Globus pallidus (tissue), 1 donor: ENCODE measurements at places on chromosomes 16 and 17.

GRCh38 chr17:33135691-33136090 lies 144.0 kb downstream of the SPACA3 start:
- no peak for DNase-seq

GRCh38 chr17:347309-347899 lies 5.2 kb downstream of the RPH3AL start:
- DNase-seq = no peak

GRCh38 chr17:41190328-41190727 lies 641 bp downstream of the KRTAP9-1 start:
- DNase-seq = no peak

DNA sequence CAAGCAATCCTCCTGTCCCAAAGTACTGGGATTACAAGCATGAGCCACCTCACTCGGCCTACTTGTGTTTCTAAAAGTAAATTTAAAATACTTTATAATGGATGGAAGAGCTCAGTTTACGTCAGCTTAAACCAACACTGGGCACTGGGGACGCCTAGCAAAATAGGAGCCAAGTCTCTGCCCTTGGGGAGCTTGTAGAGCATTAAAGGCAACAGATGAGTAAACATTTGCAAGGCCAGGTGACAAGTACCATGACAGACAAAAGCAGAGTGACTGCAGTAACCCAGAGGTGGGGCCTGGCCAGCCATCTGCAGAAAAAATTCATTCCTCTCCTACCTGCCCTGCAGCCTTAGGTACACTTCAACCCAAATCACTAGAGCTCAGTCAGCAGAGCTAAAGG lies 12.1 kb upstream of the NLK start:
- no peak for DNase-seq

- no peak for DNase-seq
Observed at GRCh38 chr17:80780381-80781198, 211.1 kb upstream of the CHMP6 start.

DNA sequence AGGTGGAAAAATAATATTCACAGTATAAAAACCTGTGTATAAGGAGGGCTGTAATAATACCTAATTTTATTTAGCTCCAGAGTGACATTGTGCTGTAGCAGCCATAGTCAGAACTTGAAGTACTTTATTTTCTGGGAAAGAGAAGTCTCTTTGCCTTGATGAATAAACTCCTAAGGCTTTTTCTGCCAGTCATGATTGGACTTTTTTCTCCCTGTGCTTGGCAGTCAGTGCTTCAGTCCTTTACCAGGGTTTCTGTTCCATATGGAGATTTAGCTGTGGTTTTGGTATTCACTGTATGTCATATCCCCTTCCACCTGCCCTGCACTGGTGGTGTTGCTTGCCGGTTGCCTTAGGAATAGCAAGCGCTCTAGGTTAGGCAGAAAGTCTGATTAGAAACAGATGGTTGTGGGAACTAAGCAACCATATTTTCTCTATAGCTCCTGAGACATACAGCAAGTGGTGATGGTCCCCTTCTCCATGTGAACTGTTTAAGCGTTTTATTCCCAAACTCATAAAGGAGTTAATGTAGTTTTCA lies 24.7 kb downstream of the DDX42 start:
- no peak for DNase-seq

DNA sequence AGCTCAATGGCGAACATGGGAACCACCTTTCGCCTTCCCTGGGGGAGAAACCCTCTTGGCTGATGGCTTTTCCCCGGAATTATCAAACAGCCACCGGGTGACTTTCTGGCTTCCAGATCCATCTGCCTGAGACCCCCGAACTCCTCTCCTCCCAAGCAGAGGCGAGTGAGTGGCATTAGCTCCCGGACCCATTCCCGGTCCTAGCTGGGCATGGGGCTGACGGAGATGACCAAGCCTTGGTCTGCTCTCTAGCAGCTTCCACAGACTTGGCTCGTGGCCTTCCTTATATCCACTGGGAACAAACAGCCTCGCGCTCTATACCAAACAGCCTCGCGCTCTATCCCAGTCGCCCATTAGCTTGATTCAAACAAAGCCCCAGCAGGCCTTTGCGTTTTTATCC lies 62.4 kb downstream of the CCDC182 start:
- no peak for DNase-seq

- no peak for DNase-seq
Observed at GRCh38 chr16:54417384-54417783, 130.8 kb upstream of the IRX3 start.

DNA sequence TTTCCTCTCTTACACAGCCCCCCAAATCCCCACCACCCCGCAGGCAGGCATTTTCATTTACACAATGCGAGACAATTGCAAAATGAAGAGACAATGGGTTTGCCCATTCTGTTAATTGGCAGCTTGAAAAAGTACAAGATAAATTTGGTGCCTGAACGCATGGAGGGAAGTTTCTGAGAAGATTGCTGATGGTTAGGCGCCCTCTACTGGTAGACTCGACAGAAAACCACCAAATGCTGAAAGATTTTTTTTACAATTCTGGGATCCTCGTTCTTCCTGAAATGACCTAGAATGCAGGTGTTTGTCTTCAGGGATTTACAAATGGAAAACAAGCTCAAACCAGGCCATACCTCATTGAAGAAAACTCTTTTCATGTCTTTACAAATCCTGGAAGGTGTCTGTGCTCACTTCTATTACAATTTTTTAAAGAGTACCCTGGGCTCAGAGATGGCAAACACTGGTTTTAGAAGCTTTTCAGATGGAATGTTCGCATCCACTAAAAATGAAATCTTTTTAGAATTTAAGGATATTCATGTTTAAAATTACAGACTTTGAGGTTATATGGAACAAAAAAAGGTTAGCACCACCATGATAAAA lies 338.5 kb downstream of the PMP22 start:
- DNase-seq = peak; percentile 57

DNA sequence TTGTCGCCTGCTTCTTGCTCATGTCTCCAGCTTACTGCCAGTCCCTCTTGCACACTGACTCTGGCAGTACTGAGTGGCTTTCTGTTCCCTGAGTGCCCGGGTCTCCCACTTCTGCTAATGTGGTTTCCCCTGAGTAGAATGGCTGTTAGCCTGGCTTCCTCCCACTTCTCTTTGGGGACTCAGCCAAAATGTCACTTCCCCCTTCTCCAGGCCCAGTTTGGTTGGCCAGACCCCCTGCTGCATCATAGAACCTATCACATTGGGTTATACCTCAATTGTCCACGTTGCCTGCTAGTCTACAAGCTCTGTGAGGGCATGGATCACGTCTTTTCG lies 304.4 kb downstream of the HS3ST3B1 start:
- peak; percentile 65 for DNase-seq

- DNase-seq = no peak
Observed at GRCh38 chr17:66002063-66002585, 189.8 kb downstream of the CEP112 start.

DNA sequence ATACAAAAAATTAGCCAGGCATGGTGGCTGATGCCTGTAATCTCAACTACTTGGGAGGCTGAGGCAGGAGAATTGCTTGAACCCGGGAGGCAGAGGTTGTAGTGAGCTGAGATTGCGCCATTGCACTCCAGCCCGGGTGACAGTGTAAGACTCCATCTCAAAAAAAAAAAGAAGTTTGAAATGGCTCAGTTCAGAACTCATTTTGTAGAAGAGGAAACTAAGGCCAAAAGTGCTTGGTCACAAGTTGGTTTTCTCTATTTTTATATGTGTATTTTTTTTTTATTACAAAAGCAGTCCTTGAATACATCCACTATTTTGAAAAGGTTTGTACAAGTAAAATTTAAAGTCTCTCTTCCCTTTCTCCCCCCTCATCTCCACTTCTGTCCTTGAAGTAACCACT lies 5.5 kb downstream of the TAC4 start:
- no peak for DNase-seq

- no peak for DNase-seq
Observed at GRCh38 chr17:45279898-45280297, 18.0 kb upstream of the SPATA32 start.

GRCh38 chr17:65674246-65675045 lies 113.0 kb upstream of the AXIN2 start:
- no peak for DNase-seq

- no peak for DNase-seq
Observed at GRCh38 chr17:39722104-39722503, 8.2 kb downstream of the MIEN1 start.

DNA sequence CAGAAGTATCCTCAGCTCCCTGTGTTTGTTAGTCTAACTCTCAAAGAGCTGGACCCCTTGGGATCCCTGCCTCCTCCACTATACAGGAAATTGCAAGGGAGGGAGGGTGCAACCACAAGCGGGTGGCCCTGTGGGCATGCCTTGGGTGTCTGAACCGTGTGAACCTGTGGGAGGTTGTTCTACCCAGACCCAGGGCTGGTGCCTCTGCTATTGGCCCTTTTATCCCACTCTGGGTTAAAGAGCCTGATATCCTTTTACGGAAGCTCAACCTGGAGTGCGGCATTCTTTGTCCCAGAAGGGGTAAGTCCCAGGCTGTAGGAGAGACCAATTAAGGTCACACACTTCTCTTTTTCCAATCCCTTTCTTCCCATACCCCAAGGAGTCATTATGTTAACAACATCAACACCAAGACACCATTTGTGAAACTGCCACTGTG lies 53.4 kb downstream of the ARSG start:
- DNase-seq = no peak

DNA sequence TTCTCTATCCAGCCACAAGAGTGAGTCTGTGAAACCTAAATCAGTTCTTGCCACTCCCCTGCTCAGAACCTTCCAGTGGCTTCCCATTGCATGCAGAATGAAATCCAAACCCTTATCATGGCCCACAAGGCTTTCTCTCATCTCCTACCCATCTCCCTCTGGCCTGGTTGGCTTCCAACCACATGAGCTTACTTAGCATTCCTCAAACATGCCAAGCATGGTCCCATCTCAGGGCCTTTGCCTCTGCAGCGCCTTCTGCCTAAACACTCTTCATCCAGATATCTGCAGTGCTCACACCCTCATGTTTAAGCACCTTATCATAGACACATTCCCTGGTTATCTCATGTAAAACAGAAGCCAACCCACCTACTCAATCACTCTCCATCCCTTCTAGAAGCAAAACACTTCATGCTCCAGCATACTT lies 15.5 kb downstream of the TK2 start:
- no peak for DNase-seq

GRCh38 chr17:32819035-32819434 lies 57.9 kb downstream of the MYO1D start:
- DNase-seq = no peak

- DNase-seq = no peak
Observed at GRCh38 chr16:4058386-4058785, 57.9 kb downstream of the ADCY9 start.

DNA sequence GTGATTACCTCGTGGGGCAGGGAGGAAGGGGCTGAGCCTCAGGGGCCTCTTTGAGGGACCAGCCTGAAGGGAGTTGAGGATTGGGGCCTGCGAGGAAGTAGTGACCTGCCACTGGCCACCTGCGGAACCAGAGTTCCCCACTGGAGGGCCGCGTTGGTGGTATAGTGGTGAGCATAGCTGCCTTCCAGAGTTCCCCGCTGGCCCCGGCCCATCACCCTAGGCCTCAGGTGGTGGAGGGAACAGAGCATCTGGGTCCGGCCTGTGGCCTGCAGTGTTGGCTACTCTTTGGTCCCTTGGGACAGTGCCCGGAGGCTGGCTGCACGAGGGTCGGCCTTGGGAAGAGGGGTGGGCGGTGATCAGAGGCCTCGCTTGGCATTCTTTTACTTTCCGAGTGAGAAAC lies 20.5 kb downstream of the MGAT5B start:
- no peak for DNase-seq

GRCh38 chr17:82950525-82951102 lies 110.8 kb upstream of the ZNF750 start:
- no peak for DNase-seq

DNA sequence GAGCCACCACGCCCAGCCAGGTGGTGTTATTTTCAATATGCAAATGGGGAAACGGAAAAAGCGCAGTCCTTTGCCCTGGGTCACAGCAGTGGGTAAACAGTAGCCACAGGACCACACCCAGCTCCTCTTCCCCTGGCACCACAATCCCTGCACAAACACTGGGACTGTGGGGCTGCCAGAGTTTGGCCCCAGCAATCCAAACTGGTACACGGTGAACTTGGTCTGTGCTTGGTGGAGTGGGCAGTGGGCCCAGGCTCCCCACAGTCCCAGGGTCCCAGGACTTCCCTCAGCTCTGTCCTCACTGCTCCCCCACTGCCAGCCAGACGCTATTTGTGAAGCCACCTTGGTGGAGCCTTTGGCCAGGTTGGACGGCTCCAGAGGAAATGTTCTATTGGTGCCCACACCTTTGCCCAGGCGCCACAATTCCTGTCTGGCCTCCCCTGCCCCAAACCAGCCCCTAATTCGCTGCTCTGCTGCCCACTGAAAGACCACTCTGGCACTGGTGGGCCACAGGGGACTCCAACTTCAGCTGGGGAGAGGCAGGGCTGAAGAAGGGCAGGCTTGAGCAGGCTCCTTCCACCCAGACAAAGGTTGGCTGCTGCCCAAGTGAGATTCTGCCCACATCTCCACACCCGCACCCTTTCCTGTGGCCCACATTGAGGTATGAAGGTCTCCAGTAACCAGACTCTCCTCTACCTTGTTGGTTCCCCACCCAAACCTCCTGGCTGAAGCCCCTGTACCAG lies 2.1 kb downstream of the CHAD start:
- no peak for DNase-seq

DNA sequence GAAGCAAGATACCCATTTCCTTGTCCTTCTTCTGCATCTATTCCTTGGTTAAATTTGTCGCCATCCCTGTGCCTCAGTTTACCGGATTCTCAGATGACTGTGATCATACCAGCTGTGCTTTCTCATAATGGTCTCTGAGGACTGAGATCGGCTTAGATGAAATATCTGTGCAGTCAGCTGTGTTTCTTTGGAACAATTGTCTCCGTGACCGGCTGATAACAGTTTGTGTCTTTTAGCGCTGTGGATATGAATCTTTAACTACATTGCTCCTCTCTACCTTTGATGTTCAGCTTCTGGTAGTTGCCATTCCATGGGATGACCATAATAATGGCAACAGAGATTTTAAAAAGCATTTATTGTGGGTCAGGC lies 473 bp downstream of the FTO start:
- no peak for DNase-seq

- DNase-seq = peak; percentile 20
Observed at GRCh38 chr16:66408163-66409048, 18.7 kb upstream of the BEAN1 start.

- no peak for DNase-seq
Observed at GRCh38 chr16:31561426-31562233, 33.9 kb downstream of the AHSP start.

- peak; percentile 69 for DNase-seq
Observed at GRCh38 chr16:396199-396598, 800 bp upstream of the NME4 start.

- DNase-seq = peak; percentile 48
Observed at GRCh38 chr16:14186007-14186794, 115.1 kb downstream of the MRTFB start.

- no peak for DNase-seq
Observed at GRCh38 chr17:70390049-70390448, 220.7 kb downstream of the KCNJ2 start.

DNA sequence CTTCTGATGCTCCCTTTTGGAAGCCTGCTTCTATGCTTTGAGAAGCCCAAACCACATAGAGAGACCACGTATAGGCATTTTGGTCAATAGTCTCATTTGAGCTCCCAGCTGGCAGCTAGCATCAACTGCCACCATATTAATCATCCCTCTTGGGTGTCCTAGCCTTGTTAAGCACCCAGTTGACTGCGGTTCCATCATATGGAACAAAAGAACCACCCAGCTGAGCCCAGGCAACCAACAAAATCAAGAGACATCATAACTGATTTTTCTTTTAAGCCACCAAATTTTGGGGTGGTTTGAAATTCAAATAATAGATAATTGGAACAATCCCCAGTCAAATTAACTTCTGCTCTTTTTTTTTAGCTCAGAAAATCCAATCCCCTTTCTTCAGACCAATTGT lies 53.9 kb downstream of the HS3ST3B1 start:
- DNase-seq = no peak

GRCh38 chr17:12644623-12645022 lies 21.1 kb upstream of the MYOCD start:
- no peak for DNase-seq
